ENCODE measurements at places on chromosomes 1 and 21.

GRCh38 chr1:38727684-38728584 is 131.6 kb downstream of the RRAGC start:
- DNase-seq = no peak
- H3K27me3 ChIP-seq = peaks cover 68% of the 10 kb centered on the region
- peaks cover 17% of the 10 kb centered on the region for H3K4me1 ChIP-seq
- H3K4me3 ChIP-seq = no peak overlapping the region
- no peaks in the 10 kb centered on the region for H3K36me3 ChIP-seq
- no peak overlapping the region for H3K27ac ChIP-seq

DNA sequence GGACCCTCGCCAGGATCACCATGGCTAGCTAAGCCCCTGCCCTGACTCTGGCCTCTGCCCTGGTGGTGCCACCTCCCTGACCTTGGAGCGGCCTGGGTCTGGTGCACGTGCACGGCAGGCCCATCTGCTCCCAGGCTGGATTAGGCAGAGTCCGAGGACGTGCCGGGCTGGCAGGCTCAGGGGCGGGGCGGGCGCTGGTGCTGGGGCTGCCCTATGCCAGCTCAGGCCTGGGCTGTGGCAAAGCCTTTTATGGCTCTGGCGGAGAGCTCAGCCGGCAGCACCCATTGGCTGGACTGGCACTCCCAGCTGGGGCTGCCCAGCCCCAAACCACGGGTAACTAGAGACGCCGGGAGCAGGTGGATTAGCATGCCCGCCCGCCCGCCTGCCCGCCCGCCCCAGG is 17.1 kb upstream of the EDN2 start:
- no peak overlapping the region for H3K27ac ChIP-seq
- H3K36me3 ChIP-seq = no peaks in the 10 kb centered on the region
- H3K4me1 ChIP-seq = peaks cover 1% of the 10 kb centered on the region
- H3K4me3 ChIP-seq = no peak overlapping the region
- H3K27me3 ChIP-seq = peaks cover 15% of the 10 kb centered on the region
- no peak for DNase-seq

GRCh38 chr1:2208309-2209239 is 14.0 kb upstream of the FAAP20 start:
- no peaks in the 10 kb centered on the region for H3K36me3 ChIP-seq
- peak overlapping the region; percentile 29 for H3K4me3 ChIP-seq
- H3K27me3 ChIP-seq = no peaks in the 10 kb centered on the region
- H3K4me1 ChIP-seq = peaks cover 15% of the 10 kb centered on the region
- no peak overlapping the region for H3K27ac ChIP-seq

- H3K4me3 ChIP-seq = no peak overlapping the region
- H3K27ac ChIP-seq = no peak overlapping the region
- H3K27me3 ChIP-seq = no peaks in the 10 kb centered on the region
- DNase-seq = no peak
- H3K36me3 ChIP-seq = no peaks in the 10 kb centered on the region
- H3K4me1 ChIP-seq = peaks cover 16% of the 10 kb centered on the region
These were observed 123.9 kb downstream of the PTBP2 start for GRCh38 chr1:96845464-96845863.

GRCh38 chr1:72336776-72337175 is 54.4 kb upstream of the NEGR1 start:
- H3K27me3 ChIP-seq = no peaks in the 10 kb centered on the region
- H3K4me1 ChIP-seq = no peaks in the 10 kb centered on the region
- H3K36me3 ChIP-seq = no peaks in the 10 kb centered on the region
- no peak overlapping the region for H3K4me3 ChIP-seq
- DNase-seq = no peak

DNA sequence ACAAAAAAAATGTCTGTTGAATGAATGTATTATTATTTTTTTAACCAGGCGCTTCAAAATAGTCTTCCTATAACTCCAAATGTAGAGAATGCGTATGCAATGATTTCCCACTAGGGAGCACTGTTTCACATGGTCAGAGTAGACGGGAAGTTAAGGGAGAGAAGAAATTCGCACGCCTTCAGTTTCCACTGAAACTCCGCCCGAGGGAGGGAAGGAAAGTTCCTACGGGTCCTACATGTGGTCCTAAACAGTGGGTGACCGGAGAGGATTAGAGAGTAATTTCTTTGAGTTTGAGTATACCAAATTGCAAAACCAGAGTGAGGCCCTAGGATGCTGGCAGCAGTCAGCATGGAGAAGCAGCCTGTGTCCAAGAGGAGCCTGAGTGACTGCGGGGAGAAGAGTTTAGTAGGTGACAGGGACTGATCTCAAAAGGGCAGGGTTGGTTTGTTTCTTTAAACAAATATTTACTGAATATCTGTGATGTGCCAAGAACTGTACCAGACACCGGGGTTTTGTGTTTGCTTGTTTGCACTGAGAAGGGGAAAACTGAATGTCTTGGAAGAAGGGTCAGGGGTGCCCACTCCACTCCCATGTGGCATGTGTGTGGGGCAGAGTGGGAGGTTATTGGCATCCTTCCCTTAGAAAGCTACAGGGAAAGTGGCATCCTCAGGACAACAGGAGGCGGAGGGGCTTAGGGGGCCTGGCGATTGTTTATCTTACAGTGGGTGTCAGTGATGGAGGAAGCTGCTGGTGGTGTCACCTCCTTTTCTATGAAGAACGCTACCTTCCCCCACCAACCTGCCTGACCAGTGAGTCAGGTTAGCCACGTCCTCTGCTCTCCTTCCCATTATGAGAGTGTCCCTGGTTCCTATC is 22.8 kb downstream of the RNU5D-1 start:
- H3K27ac ChIP-seq = no peak overlapping the region
- no peaks in the 10 kb centered on the region for H3K4me1 ChIP-seq
- DNase-seq = no peak
- H3K36me3 ChIP-seq = peaks cover 5% of the 10 kb centered on the region
- H3K27me3 ChIP-seq = peaks cover 17% of the 10 kb centered on the region

- no peak for DNase-seq
- H3K36me3 ChIP-seq = no peaks in the 10 kb centered on the region
- no peak overlapping the region for H3K27ac ChIP-seq
- no peaks in the 10 kb centered on the region for H3K4me1 ChIP-seq
- H3K4me3 ChIP-seq = no peak overlapping the region
These were observed 76.8 kb upstream of the ZNF678 start for GRCh38 chr1:227486559-227486958.

DNA sequence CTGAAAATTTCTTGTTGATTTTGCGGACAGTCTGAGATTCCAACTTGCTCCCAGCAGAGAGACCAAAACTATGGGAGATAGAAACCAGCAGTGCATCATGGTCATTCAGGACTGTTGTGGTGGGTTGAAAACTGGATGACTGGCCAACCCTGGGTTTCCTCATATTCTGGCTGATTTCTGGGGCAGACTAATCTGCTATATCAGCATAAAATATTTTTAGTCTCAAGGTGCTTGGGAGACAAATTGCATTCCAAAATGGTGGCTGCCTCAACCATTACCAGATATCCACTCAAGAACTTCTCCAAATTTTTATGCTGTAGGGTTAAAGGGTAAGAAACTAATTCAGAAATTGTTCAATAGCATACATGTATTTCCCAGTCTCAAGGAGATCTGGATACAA is 434.0 kb downstream of the BRINP3 start:
- no peak overlapping the region for H3K27ac ChIP-seq
- H3K4me3 ChIP-seq = no peak overlapping the region
- DNase-seq = no peak
- no peaks in the 10 kb centered on the region for H3K4me1 ChIP-seq

GRCh38 chr1:95116580-95117206 is 462 bp upstream of the TLCD4 start:
- H3K36me3 ChIP-seq = no peaks in the 10 kb centered on the region
- H3K27ac ChIP-seq = peak overlapping the region; percentile 98
- peak; percentile 64 for DNase-seq
- peak overlapping the region; percentile 97 for H3K4me3 ChIP-seq

- no peak overlapping the region for H3K27ac ChIP-seq
- H3K4me1 ChIP-seq = peaks cover 6% of the 10 kb centered on the region
- DNase-seq = no peak
- no peaks in the 10 kb centered on the region for H3K27me3 ChIP-seq
- H3K36me3 ChIP-seq = peaks cover 10% of the 10 kb centered on the region
These were observed 19.6 kb downstream of the CASP9 start for GRCh38 chr1:15504436-15504835.

DNA sequence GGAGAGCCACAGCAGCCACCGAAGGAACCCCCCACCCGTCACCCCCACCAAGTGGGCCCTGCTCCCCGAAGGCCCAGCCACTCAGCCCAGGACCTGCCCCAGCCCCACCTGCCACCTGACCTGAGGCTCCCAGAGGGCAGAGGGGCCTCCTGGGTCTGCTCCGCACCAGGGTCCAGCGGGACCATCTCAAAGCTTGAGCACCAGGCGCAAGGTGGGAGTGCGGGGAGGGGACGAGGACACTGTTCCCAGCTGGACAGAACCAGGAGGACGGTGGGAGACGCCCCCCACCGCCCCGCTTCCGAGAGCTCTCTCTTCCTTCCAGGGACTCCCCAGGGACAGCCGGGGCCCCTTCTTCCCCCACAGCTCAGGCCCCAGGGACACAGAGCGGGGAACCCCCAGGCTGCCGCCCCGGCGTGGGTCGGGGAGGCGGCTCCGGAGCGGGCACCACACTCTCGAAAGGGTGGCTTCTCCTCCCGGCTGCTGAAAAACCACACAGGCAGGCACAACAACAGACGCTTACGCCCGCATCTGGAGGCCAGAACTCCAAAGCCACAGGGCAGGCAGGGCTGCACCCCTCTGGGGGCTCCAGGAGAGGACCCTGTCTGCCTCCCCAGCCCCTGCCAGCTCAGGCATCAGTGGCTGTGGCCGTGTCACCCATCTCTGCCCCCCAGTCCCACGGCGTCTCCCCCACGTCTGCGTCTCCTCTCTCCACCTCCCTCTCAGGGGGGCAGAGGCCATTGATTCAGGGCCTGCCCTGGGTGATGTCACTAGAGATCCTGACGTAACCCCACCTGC is 1.9 kb upstream of the TTLL10 start:
- peaks cover 2% of the 10 kb centered on the region for H3K36me3 ChIP-seq
- H3K4me1 ChIP-seq = peaks cover 6% of the 10 kb centered on the region
- H3K4me3 ChIP-seq = no peak overlapping the region
- DNase-seq = no peak
- no peak overlapping the region for H3K27ac ChIP-seq

- no peak overlapping the region for H3K4me3 ChIP-seq
- no peak for DNase-seq
- H3K27ac ChIP-seq = no peak overlapping the region
- H3K4me1 ChIP-seq = no peaks in the 10 kb centered on the region
These were observed 67.7 kb downstream of the SDCCAG8 start for GRCh38 chr1:243323491-243323890.

- no peaks in the 10 kb centered on the region for H3K36me3 ChIP-seq
- no peak overlapping the region for H3K4me3 ChIP-seq
- DNase-seq = no peak
- peaks cover 8% of the 10 kb centered on the region for H3K27me3 ChIP-seq
- H3K27ac ChIP-seq = no peak overlapping the region
These were observed 16.2 kb upstream of the SERINC2 start for GRCh38 chr1:31396633-31397351.
